ENCODE measurements at places on chromosomes 1 and 21.

- DNase-seq = no peak
Measured at GRCh38 chr1:161285521-161285920, 24.2 kb downstream of the MPZ start.

GRCh38 chr1:214028649-214029406, 41.1 kb downstream of the PROX1 start:
- no peak for DNase-seq

- DNase-seq = no peak
Measured at GRCh38 chr21:44967082-44968047, 27.5 kb downstream of the SLX9 start.

DNA sequence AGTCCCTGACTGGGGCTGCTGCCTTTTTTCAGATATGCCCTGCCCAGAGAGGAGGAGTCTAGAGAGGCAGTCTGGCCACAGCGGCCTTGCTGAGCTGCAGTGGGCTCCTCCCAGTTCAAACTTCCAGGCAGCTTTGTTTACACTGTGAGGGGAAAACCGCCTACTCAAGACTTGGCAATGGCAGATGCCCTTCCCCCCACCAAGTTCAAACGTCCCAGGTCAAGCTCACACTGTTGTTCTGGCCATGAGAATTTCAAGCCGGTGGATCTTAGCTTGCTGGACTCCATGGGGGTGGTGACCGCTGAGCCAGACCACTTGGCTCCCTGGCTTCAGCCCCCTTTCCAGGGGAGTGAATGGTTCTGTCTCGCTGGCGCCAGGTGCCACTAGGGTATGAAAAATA, 18.3 kb upstream of the C1orf53 start:
- DNase-seq = no peak

- peak; percentile 88 for DNase-seq
Measured at GRCh38 chr1:75724472-75725022, at the start of gene ACADM. ACADM (plus strand) TSS chr1:75724709; CDS start chr1:75724788, 79 bp downstream.

DNA sequence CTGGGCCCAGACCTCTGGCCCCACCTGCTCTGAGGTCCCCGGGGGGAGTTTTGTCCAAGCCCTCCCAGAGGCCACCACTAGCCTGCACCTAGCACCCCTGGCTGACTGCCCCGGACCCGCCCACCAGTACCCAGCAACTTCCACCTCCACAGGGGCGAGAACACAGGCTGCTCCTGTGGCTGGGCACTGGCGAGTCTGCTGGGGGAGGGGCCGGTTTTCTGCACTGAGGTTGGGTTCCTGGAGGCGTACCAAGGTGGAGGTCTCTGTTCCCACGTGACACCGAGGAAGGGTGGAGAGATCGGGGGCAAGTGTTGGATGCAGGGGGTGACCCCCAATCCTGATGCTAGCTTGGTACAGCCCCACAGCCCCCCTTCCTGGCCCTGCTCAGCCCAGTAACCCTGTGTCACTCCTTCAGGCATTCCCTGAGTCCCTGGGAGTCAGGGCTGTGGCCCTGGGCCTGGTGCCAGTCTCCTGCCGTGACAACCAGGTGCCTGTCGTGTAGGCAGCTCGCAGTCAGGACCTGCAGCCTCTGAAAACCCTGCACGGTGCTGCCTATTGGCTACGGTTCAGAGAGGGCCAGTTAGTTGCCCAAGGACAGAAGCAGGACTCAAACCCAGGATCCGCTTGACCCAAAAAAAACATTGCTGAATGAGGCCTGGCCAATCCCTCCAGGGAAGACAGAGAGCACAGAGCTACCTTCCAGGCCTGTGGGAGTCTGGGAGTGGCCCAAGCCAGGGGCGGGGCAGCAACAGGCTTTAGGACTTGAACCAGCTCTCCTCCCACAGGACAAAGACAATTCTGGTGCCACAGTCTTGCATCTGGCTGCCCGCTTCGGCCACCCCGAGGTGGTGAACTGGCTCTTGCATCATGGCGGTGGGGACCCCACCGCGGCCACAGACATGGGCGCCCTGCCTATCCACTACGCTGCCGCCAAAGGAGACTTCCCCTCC, 3.1 kb downstream of the ESPN start:
- DNase-seq = no peak

DNA sequence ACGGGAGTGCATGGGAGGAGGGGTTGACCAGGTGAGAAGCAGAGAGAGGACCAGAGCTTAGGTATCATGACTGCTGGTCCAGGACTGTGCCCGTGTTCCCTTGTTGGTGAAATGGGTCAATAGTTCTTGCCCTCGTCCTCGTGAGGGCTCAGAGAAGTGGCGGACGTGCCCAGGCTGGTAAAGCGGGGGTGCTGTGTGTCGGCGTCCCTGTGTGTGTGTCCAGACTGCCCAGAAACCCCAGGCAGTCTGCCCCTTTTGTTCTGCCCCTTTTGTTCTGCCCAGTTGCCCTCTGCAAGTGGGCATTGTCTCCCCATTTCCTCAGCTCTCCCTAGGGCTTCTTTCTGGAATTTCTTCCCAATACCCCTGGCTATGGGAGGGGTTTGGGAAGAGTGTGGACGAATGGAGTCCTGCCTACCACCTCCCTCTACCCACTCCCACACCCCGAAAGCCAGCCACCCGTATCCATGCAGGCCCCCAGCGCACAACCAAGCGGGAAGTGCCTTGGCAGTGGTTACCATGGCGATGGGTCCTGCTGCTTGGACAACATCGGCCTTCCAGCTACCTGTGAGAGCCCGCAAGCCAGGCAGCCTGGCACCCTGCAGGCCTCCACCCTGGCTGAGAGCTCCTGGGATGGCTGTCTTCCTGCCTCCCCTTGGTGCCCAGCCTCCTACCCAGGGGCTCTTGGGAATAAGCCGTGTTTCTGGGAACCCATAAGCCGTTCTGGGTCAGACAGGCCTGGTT, 34.7 kb downstream of the ACOT11 start:
- DNase-seq = no peak
